ENCODE measurements at places on chromosomes 3 and 15. TPM values are rescaled to one million over a fixed set of nuclear protein-coding genes. Genes with fewer than 3 reads are reported as not detected.

LRTM1 gene
- total RNA-seq, result not detected

TAGLN3 gene
- total RNA-seq, result 0.51 TPM

TYRO3 gene
- 0.24 TPM for total RNA-seq

MKRN3 gene
- 10.6 TPM for total RNA-seq

CCNL1 gene
- 222 TPM for total RNA-seq

SLC38A3 gene
- total RNA-seq, result not detected

TMEM43 gene
- total RNA-seq, result 50.3 TPM

EFHB gene
- 2.0 TPM for total RNA-seq

PAK6 gene
- total RNA-seq, result not detected

TP63 gene
- total RNA-seq, result not detected

RNU5B-1 gene
- not detected for total RNA-seq

SPINT1 gene
- 1.00 TPM for total RNA-seq

IMPG2 gene
- 0.47 TPM for total RNA-seq

TMEM266 gene
- total RNA-seq, result not detected

GPR149 gene
- total RNA-seq, result not detected

CLDN11 gene
- total RNA-seq, result not detected

ERICH6 gene
- total RNA-seq, result 1.4 TPM

ILDR1 gene
- not detected for total RNA-seq

IGSF10 gene
- total RNA-seq, result not detected

TMEM158 gene
- not detected for total RNA-seq

DUOXA2 gene
- total RNA-seq, result not detected

PRRT3 gene
- 5.1 TPM for total RNA-seq

SLC35G2 gene
- not detected for total RNA-seq

CNOT10 gene
- 69.4 TPM for total RNA-seq

CNBP gene
- 358 TPM for total RNA-seq

ASB14 gene
- not detected for total RNA-seq

EDC3 gene
- 38.7 TPM for total RNA-seq

CASR gene
- 0.02 TPM for total RNA-seq

TNIK gene
- total RNA-seq, result 74.9 TPM

CAV3 gene
- total RNA-seq, result not detected

ADPRH gene
- 3.0 TPM for total RNA-seq

CDC25A gene
- total RNA-seq, result not detected

ANKRD34C gene
- not detected for total RNA-seq

ZFAND6 gene
- total RNA-seq, result 79.8 TPM

CHRNA7 gene
- 0.24 TPM for total RNA-seq

TNNC1 gene
- total RNA-seq, result 6.9 TPM

GADL1 gene
- total RNA-seq, result not detected

SEMA3B gene
- total RNA-seq, result 1.5 TPM

ISLR gene
- not detected for total RNA-seq

LRRC2 gene
- total RNA-seq, result not detected

TEX55 gene
- total RNA-seq, result not detected

GREM1 gene
- not detected for total RNA-seq

GRK7 gene
- 0.14 TPM for total RNA-seq

CCR8 gene
- total RNA-seq, result 1.3 TPM

SKIC8 gene
- 48.7 TPM for total RNA-seq

GUCA1C gene
- not detected for total RNA-seq

SGO1 gene
- 0.44 TPM for total RNA-seq

All from naive thymus-derived CD4-positive, alpha-beta T cell (primary cell).